Mesothelial cell of epicardium (in vitro differentiated cells): ENCODE measurements at places on chromosomes 4 and X.

- no peaks in the 10 kb centered on the region for H3K36me3 ChIP-seq
- H3K4me3 ChIP-seq = no peak overlapping the region
- no peak overlapping the region for H3K27ac ChIP-seq
- H3K4me1 ChIP-seq = peaks cover 14% of the 10 kb centered on the region
These were observed 51.4 kb upstream of the ZFP42 start for GRCh38 chr4:187944179-187944578.

DNA sequence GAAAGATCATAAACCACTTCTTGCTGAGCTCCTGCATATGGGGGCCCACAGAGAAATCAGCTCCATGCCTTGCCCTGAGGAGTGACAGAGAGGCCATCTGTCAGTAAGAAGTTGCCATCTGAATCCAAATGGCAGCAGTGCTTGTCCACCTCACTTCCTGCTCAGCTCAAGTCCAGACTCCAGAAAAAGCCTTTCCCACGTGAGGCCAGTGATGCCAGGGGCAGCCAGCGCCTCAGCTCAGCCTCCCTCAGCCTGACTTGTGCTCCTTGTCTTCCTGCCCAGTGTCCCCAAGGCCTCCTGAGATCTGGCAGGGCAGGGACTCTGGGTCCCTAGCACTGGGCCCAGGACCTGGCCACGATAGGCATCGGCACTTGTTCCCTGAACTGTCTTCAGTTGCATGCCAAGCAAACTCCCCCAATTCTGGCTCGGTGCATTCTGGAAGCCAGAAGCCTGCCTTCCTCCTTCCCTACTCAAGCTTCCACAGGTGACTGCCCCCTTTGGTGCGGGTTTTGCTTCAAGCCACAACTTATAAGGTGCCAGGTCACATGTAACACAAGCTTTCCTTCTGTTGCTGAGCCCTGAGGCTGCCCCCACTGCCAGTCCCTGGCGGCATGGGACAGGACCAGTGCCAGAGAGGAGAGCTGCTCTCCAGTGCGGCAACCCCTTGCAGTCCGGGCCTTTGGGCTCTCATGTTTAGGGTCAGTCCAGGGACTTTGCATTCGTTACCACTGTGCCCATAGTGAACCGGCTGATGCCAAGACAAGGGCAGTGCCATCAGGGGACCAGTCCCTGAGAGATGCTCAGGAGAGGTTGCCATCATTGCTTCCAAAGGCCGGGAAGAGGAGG is 2.2 kb downstream of the ZNF185 start:
- no peak for DNase-seq
- no peaks in the 10 kb centered on the region for H3K27me3 ChIP-seq
- H3K4me3 ChIP-seq = no peak overlapping the region

GRCh38 chr4:83340692-83341343 is 6.2 kb upstream of the HPSE start:
- H3K4me1 ChIP-seq = no peaks in the 10 kb centered on the region
- H3K27ac ChIP-seq = no peak overlapping the region
- H3K27me3 ChIP-seq = peaks cover 19% of the 10 kb centered on the region
- H3K36me3 ChIP-seq = no peaks in the 10 kb centered on the region
- H3K4me3 ChIP-seq = no peak overlapping the region

DNA sequence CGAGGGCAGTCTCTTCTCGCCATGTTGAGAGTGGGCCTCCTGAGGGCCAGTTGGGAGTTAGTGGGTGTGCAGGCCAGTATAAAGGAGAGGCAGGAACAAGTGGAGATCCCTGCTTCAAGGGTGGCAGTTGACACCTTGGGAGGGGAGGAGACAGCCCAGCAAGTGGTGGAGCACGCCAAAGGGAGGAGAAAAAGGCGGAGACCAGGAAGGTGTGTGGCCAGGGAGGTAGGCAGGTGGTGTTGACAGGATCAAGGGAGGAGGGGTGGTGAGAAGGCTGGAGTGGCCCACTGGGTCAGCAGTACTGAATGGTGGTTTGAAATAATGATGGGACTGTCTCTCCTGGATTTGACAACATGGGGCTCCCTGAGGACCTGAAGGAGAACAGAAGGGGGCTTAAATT is 32.6 kb downstream of the ZNF185 start:
- DNase-seq = no peak
- H3K27me3 ChIP-seq = no peaks in the 10 kb centered on the region
- H3K36me3 ChIP-seq = peaks cover 5% of the 10 kb centered on the region
- no peak overlapping the region for H3K4me3 ChIP-seq
- H3K27ac ChIP-seq = no peak overlapping the region

GRCh38 chr4:87734084-87734483 is 65.3 kb upstream of the IBSP start:
- H3K27ac ChIP-seq = no peak overlapping the region
- no peaks in the 10 kb centered on the region for H3K36me3 ChIP-seq
- H3K27me3 ChIP-seq = no peaks in the 10 kb centered on the region
- H3K4me1 ChIP-seq = peaks cover 3% of the 10 kb centered on the region

DNA sequence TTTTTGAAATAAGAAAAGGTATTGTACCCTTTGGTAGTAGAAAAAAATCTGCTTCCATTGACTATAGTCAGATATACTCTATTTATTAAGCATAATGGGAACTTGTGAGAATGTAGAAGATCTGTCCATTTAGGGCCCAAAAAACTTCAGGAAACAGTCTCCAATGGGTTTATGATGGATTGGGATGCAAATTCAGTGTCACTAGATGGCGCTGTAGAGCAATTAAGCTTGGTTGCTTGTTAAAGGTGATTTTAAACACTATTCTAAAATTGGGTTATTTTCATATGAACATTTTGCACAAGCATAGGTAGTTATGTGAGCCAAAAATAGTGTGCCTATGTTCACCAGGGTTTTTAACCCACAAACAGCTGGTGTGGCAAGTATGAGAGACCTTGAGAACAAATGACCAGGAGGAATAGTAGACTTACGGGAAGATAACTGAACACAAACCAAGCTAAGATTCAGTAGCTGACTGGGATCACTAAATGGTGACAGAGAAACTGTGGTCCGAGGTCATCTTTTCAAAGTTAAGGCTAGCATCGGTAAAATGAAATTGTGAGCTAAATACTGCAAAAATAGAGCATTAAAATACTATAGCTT is 80.3 kb upstream of the LSM6 start:
- no peaks in the 10 kb centered on the region for H3K36me3 ChIP-seq
- no peak overlapping the region for H3K4me3 ChIP-seq
- no peak for DNase-seq

DNA sequence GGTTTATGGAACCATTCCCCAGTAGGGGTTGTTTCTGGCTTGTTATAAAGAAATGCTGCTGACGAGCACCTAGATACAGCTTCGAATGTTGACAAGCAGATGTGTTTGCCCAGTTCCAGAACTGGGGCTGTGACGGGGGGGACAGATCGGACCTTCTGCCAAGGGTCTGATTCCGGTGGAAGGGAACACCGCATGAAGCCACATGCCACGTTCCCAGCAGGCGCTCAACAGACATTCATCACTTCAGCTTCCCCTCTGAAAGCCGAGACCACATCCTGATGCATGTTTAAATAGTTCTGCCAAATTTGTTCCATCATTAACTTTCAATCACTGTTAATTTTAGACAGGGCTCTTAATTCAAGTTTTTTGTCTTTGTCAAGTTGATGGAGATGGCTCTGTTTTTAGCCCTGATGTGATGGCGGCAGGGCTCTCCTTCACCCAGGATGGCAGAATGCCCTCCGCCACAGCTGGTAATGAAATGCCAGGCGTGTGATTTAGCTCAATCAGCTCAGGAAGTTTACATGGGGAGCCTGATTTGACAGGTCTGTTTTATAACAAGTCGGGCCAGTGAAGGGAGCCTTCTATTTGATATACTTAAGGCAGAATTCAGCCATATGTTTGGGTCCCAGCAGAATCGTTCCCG is 57.4 kb downstream of the PSAPL1 start:
- no peak overlapping the region for H3K4me3 ChIP-seq
- H3K27me3 ChIP-seq = peaks cover 9% of the 10 kb centered on the region
- H3K36me3 ChIP-seq = no peaks in the 10 kb centered on the region
- H3K27ac ChIP-seq = no peak overlapping the region
- no peaks in the 10 kb centered on the region for H3K4me1 ChIP-seq

GRCh38 chr4:21134994-21135393 is 434.7 kb downstream of the PACRGL start:
- H3K36me3 ChIP-seq = no peaks in the 10 kb centered on the region
- no peak overlapping the region for H3K4me3 ChIP-seq
- no peaks in the 10 kb centered on the region for H3K4me1 ChIP-seq

GRCh38 chr4:118087366-118087765 is 53.1 kb downstream of the NDST3 start:
- H3K36me3 ChIP-seq = no peaks in the 10 kb centered on the region
- no peak for DNase-seq
- no peak overlapping the region for H3K27ac ChIP-seq
- no peak overlapping the region for H3K4me3 ChIP-seq
- no peaks in the 10 kb centered on the region for H3K27me3 ChIP-seq

DNA sequence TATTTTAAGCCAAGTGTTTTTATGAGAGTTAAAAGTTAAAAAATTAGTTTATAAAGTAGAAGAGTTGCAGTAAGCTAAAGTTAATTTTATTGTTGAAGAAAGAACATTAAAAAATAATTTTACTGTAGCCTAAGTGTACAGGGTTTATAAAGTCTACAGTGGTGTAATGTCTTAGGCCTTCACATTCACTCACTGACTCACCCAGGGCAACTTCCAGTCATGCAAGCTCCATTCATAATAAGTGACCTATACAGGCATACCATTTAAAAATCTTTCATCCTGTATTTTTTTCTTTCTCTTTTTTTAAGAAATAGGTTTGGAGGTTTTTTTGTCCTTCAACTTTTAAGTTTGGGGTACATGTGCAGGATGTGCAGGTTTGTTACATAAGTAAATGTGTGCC is 87.9 kb upstream of the NR3C2 start:
- H3K4me1 ChIP-seq = peaks cover 11% of the 10 kb centered on the region
- DNase-seq = no peak
- no peaks in the 10 kb centered on the region for H3K27me3 ChIP-seq
- H3K36me3 ChIP-seq = peaks cover 6% of the 10 kb centered on the region

- peak overlapping the region; percentile 91 for H3K27ac ChIP-seq
- H3K4me1 ChIP-seq = peaks cover 7% of the 10 kb centered on the region
- H3K36me3 ChIP-seq = no peaks in the 10 kb centered on the region
- peak; percentile 44 for DNase-seq
- H3K27me3 ChIP-seq = no peaks in the 10 kb centered on the region
- H3K4me3 ChIP-seq = peak overlapping the region; percentile 94
These were observed 812 bp upstream of the KDM6A start for GRCh38 chrX:44871931-44872820.

- no peak for DNase-seq
- H3K4me1 ChIP-seq = no peaks in the 10 kb centered on the region
- no peaks in the 10 kb centered on the region for H3K27me3 ChIP-seq
- no peak overlapping the region for H3K4me3 ChIP-seq
- H3K36me3 ChIP-seq = no peaks in the 10 kb centered on the region
These were observed 281.4 kb downstream of the ZIC3 start for GRCh38 chrX:137847376-137847775.

DNA sequence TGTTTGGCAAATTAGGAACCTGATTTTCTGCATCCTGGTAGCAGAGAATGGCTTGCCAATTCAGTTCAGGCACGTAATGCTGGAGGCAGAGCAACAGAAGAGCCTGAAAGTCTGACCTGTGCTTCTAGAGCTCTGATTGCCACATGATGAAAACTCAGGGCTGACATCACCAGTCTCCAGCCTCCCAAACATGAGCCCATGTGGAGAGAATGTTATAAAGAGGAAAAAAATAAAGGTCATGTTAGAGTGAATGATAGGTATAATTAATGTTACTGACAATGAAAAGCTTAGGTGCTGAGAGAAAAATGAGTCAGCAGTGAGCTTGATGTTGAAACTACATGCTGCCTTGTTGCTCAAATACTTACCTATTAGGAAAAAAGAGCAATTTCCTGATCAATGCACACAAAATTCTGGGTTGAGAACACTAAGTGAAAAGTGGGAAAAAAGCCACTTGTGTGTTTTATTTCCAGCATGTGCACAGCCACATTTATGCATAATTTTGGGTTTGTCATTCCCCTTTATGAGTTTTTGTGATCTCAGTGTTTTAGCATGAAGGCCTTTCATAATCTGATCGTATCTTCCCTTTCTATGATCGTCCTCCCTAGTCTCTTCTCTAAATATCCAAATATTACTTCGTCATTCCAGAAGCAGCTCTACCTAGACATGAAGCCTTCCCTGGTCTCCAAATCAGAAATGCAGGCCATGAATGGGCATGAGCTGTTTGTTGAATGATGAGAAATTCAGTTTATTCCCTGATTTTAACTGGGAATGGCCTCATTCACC is 113.3 kb upstream of the CPEB2 start:
- DNase-seq = no peak
- H3K4me1 ChIP-seq = no peaks in the 10 kb centered on the region
- H3K4me3 ChIP-seq = no peak overlapping the region
- no peaks in the 10 kb centered on the region for H3K27me3 ChIP-seq
- no peak overlapping the region for H3K27ac ChIP-seq

DNA sequence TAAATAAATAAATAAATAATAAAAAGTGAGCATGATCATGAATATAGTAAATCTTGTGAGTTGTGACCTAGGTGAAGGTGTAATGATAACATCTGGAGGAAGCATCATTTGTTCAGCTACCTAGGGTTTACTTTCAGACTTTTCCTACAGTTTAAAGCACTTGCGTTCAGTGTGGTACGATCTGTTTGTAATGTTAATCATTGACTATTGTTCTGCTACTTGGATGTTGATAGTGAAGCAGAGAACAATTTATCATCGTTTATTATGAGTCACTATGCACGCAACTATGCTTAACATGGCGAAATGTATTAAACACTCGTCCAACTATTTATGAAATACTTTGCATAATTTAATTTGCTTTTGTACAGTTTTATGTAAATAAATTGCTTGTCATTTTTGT is 426.2 kb downstream of the PCDH7 start:
- H3K36me3 ChIP-seq = peaks cover 22% of the 10 kb centered on the region
- no peak overlapping the region for H3K4me3 ChIP-seq
- peaks cover 19% of the 10 kb centered on the region for H3K4me1 ChIP-seq
- H3K27me3 ChIP-seq = no peaks in the 10 kb centered on the region
- no peak overlapping the region for H3K27ac ChIP-seq
- no peak for DNase-seq

DNA sequence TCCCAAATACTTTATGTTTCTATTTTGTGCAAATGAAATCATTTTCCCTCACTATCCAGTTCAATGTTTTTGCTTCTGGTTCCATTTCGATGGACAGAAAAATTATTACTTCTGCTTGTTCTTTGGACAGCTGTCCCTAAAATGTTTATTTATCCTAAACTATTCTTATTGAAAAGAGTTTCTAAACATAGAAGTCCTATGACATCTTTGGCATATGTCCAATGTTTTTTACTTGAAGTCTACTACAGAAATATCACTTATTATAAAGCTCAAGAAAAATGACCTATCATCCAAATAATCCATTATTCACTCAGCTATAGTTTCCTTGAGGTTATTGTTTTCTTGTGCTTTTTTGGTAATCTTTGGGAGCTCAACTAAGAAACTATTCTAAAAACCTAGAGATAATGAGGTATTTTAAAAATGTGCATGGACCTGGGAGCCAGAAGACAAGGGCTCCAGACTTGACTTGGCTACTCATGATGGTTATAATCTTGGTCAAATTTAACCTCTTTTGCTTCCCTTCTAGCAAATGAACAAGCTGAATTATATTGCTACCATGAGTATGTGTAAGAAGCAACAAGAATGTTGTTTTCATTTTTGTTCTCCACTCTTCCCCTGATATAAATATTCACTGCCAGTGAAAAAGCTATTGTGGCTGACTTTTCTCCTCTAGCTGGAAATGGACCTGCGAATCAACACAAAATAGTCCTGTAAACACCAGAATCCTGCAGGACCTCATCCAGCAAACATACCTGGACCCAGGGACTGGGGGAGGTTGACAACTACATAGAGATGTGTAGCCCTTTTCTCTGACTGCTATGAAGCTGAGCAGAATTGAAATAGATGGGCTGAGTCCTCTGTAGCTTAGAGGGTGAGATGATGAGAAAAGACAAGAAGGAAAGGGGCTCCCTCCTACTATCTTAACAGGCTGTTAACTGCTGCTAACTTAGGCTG is 137.4 kb downstream of the FRYL start:
- no peak overlapping the region for H3K27ac ChIP-seq
- H3K27me3 ChIP-seq = no peaks in the 10 kb centered on the region
- no peak for DNase-seq
- peaks cover 16% of the 10 kb centered on the region for H3K4me1 ChIP-seq
- H3K4me3 ChIP-seq = no peak overlapping the region
